ENCODE measurements at places on chromosomes 6 and 20.

GRCh38 chr6:149137594-149137993, 179.9 kb upstream of the TAB2 start:
- DNase-seq, result no peak

DNA sequence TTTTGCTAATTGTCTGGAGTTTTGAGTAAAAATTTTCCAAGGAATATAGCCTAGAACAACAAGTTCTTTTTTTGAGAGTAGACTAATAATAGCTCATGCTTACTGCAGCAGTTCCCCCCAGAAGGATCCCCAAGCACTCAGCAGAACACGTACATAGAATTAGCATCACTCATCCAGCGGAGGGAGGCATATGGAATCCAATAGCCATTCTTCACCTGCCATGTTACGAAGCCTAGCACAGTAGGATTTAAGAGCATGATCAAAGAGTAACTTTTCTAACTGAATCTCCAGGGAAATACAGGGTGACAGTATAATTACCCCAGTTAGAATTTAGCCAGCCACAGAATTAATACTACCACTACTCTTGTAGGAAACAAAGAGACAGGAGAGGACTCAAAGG, 511.7 kb upstream of the NOX3 start:
- DNase-seq, result no peak

- DNase-seq, result peak; percentile 97
Measured at GRCh38 chr20:43955062-43955749, 40.6 kb downstream of the TOX2 start.

GRCh38 chr6:79570129-79571029, 33.1 kb upstream of the LCA5 start:
- no peak for DNase-seq

DNA sequence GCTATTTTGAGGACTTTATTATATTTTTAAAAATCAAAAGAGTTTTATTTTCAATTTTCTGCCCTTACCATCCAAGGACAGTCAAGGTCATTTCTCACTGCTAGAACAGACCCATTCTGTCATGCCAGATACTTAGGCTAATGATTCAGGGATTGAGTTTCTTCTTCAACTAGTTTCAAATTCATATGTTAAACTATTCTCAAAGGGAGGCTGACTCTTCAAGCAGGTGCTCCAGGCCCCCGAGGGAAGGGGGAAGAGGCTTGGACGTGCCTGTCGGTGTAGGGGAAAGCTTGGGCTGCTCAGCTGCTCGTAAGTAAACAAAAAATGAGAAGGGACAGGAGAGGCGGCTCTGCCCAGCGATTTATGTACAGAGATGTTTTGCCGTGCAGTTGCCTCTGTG, 69.4 kb upstream of the MYLIP start:
- no peak for DNase-seq

GRCh38 chr20:25136643-25137559, 55.0 kb upstream of the VSX1 start:
- peak; percentile 82 for DNase-seq

DNA sequence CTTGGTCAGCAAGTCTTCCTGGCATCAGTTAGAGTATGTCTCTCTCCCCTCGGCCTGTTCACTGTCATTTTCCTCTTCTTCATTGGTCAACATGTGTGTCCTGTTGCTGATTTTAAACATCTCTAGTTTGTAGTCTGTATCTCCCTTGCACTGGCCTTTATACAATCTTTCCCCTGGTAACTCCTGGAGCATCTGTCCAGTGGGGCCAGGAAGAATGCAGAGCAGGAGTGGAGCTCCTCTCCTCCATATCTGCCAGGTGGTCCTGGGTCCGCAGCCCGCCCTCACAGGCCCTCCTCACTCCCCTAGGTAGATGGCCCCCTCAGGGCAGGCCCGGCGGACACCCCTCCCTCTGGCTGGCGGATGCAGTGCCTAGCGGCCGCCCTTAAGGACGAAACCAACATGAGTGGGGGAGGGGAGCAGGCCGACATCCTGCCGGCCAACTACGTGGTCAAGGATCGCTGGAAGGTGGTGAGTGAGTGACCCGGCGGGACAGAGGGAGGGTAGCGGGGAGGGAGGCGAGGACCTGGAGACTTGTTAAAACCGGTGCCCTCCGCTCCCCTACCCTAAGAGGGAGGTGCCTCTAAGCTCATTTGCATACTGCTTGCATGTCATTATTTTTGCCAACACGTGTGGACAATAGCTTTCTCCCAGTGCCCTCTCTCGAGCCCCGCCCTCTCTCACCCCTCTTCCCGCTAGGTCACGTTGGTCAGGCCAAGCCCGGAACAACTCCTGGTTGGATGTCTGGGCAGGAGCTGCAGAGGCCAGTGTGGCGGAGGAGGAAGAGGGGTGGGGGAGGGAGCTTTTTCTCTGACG, 3.2 kb downstream of the TTBK1 start:
- no peak for DNase-seq

GRCh38 chr20:36969478-36970186, 18.1 kb upstream of the SAMHD1 start:
- no peak for DNase-seq

Measured in GM04503 (cell line).